ENCODE measurements at places on chromosomes 5 and 9.

DNA sequence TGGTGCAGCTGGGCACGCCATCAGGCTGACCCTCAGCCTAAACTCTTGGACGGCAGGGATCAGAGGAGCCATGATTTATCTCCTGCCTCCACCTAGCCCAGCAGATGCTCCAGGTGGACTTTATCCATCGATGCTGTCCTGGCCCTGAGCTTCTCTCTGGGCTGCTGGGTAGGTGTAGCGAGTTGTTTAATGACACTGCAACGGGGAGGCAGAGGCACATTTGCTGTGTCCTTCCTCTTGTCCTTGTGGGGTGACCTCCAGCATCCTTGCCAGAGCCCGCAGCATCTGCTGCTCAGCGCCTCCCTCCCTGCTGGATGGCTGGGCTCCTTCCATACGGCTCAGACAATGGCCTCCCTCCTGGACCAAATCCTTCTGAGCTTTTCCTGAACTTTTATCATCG is 103.1 kb upstream of the IRX4 start:
- no peak for DNase-seq

GRCh38 chr9:137156567-137157375 is 13.1 kb downstream of the LRRC26 start:
- no peak for DNase-seq

DNA sequence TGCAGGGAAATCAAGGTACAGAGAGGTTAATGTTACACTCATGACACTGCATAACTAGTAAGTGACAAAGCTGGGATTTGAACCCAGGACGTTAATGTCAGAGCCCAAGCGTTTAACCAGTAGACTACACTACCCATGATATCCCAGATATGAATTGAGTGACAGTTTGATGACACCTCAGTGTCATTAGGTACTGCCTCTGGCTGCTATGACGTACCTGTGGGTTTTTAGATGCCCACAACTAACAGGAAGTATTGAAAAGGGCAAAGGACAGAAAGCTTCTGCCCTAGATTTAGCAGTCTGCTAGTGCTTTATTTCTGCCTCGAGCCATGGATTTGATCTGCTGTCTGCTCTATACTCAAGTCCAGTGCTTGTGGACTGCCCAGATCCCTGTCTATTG is 56.2 kb downstream of the GLRA1 start:
- DNase-seq = no peak

DNA sequence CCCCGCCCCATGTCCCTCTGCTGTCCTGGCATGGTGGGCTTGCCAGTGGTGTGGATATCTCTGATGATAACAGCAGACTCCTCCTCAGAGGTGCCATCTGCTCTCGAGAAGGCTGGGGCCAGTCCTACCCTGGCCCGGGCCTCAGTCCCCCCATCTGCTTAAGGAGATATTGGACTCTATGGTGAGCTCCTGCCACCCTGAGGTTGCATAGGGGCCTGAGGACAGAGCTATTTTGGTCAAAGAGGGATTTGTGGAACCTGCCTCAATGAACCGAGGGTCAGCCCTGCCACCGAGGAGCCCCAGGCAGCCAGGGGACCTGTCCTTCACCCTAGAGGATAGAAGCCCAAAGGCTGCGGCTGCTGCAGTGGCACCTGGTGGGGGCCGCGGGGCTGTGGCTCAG is 32.6 kb downstream of the NTNG2 start:
- no peak for DNase-seq

DNA sequence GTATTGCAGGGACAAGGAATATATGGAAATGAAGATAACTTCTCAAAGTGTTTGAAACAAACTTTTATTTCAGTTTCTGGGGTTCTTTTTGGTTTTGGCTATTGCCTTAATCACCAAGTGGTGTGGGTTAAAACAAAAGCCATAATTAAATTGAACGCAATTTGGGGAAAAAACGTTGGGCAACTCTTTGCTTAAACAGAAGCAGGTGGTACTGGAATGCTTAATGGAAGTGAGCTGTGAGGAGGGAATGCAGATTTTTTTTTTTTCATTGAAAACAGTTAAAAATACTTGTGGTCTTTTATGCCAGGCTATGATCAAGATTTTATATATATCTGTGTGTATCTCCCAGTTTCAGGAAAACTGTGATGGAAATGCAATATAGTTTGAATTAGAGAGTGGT is 195.7 kb upstream of the TUT7 start:
- DNase-seq = no peak

DNA sequence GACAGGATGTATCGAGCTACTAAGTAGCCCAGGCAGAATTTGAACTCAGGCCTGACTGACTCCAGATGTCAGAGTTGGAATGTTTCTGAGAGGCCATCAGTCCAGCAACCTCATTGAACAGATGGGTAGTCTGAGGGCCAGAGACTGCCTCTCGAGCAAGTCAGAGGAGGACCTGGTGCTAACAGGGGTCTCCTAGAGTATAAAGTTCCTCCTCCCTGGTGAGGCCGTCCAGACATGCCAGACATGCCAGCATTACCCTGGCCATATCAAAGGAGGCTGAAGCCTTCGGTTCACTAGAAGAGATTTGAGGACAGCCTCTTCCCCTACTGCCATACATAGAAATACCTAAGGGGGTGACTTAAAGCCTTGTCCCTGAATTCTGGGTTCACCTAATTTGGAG is 81.2 kb downstream of the ZNF618 start:
- DNase-seq = no peak

DNA sequence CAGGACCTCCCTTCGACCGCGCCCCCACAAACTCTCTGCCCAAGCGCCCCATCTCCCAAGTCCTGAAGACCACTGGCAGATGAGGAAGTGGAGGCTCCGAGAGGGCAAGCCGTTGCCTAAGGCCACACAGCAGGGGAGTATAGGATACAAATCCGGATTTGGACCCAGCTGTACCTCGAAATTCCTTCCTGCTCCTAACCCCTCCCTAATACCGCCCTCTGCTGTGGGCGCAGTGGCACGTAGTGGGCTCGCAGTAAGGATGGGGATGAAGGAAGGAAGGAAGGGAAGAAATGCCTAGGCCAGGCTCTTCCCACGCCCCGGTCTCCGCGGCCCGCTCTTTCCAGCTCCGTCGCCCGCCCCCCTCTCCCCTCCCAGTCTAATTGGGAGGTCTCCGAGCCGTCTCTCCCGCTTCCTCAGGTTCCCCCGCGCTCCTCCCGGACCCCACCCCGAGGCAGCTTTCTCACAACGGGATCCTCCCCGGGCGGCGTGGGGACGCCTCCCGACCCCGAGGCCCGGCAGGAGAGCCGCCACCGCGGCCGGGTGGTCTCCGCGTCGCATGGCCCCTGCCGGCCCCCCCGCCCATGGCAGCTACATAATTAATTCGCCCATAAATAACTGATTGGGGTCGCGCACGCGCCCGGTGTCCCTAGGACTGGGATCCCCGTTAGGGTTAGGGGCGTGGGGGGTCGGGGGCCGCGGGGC is 138.9 kb downstream of the C9orf50 start:
- no peak for DNase-seq

DNA sequence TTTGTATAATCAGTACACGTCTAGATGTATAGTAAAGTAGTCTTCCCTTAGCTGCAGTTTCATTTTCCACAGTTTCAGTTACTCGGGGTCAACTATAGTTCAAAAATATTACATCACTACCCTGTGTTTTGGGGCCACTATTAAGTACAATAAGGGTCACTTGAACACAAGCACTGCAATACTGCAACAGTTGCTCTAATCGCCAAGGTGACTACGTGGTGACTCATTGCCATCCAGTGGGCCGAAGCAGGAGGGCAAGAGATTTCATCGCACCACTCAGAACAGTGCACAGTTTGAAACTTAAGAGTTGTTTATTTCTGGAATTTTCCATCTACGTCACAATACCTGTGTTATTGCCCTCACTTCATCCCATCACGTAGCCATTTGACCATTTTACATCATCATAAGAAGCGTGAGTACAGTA is at the start of gene ARL14EPL:
Gene ARL14EPL, plus strand, starts transcription at position 379 of the 424 bp plus-strand sequence. CDS start 18,994 bp downstream, outside the sequence.
- DNase-seq = no peak

DNA sequence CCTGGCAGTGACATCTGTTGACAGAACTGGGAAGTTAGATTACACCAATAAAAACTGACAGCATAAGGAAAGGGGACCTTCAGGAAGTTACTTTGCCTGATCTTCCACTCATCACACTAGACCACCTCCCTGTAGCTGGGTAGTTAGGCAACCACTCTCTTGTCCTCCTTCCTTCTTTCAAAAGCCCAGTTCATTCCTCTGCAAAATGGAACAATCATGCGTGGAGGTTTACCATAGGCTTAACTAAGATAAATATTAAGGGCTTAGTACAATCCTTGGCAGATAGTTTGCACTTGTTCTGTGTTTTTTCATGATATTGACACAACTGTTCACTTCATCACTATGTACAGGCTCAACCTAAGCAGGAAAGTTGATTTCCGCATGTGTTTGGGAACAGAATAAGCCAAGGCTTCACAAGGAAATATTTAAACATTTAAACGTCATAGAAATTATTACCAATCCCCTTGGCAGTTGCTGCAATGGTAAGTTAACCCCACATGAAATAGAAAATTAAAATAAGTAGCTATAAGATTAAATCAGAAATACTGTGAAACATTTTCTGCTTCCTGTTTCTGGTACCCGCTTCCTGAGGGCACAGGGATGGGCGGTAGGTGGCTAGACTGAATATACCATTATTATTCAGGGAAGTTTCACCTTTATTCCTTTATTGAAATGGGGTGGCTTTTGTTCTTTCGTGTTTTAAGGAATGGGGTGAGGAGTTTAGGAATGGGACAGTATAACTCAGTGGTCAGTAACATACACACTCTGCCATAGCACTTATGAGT is 9.9 kb upstream of the PTGER4 start:
- no peak for DNase-seq

GRCh38 chr5:97098922-97099321 is 43.5 kb downstream of the LIX1 start:
- DNase-seq = no peak

DNA sequence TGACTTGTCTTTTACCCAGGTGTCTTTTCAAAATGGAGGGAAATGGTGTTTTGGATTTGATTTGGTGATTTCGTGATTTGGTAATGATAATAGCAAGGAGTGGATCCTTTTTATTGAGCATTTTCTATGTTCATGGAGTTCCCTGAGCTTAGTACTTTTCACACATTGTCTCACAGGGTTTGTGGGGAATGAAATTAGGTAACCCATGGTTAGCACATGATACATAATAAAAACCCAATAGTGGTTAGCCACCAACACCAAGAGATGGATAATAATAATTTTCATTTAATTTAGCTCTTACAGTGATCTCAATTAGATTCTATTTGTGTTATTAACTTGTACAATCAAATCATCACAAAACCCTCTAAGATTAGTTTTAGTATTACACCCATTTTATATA is 65.4 kb downstream of the ARHGAP26 start:
- no peak for DNase-seq

Measured in NCI-H2107 (cell line).